ENCODE measurements at places on chromosomes 4 and X.

- peak; percentile 23 for DNase-seq
Measured at GRCh38 chrX:17242470-17242869, 132.5 kb upstream of the NHS start.

- no peak for DNase-seq
Measured at GRCh38 chr4:135485371-135485770, 1283.8 kb upstream of the PABPC4L start.

GRCh38 chr4:182823576-182823975 lies 93.6 kb downstream of the DCTD start:
- no peak for DNase-seq

- DNase-seq, result no peak
Measured at GRCh38 chr4:185112104-185112503, 31.0 kb upstream of the SLC25A4 start.

- no peak for DNase-seq
Measured at GRCh38 chr4:39050590-39050989, 11.4 kb upstream of the KLHL5 start.

GRCh38 chr4:42906891-42907759 lies 14.6 kb downstream of the GRXCR1 start:
- DNase-seq, result no peak

GRCh38 chrX:44747317-44747716 lies 96.5 kb upstream of the DUSP21 start:
- no peak for DNase-seq

GRCh38 chr4:121794505-121795188 lies 6.5 kb upstream of the EXOSC9 start:
- DNase-seq, result no peak

DNA sequence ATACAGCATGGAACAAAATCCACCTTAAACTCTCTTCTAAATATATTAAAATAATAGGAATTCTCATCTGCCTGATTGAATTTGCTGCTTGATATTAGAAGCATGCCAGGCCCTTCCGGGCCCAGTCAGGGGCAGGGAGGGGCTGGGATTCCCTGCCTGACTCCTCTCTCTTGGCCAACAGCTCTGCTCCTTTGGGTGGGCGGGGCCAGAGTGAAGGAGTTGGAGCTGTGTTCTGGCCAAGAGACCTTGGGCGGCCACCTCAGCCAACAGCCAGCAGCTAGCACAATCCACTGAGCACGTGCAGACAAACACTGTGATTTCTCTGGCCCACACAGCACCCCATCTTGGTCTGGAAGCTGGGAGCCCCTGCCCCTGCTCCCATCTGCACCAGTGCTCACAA lies 140.3 kb downstream of the PJA1 start:
- no peak for DNase-seq

GRCh38 chr4:7780751-7781348 lies 158.8 kb downstream of the AFAP1 start:
- no peak for DNase-seq

DNA sequence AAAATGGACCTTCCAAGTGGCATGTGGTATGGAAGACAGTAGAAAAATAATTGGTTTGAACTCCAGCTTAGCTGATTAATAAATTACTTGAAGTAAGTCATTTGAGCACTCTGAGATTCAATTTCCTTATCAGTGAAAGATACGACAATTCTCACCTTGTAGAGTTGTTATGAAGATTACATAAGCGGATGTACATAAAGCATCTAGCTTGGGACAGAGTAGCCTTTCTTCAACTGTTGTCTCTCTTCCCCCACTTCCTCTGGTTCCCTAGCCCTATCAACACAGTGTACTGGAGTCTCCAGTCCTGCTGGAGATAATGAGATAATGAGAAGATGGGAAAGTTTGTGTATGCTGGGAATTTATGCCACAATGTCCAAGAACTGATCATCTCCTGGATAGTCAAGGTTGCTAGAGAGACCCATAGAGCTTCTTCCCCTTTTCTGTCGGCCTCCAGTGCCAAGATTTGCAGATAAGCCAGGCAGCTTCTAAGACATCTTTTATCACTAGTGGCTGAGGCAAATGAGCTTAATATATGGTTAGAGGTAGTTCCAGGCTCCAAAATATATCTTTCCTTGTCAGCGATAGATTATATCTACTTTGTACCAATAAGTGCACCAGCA lies 33.9 kb downstream of the VSIG4 start:
- no peak for DNase-seq

GRCh38 chrX:103831342-103831802 lies 685 bp downstream of the RAB9B start:
- no peak for DNase-seq

GRCh38 chr4:152117933-152118507 lies 357.2 kb upstream of the GATB start:
- DNase-seq, result no peak

DNA sequence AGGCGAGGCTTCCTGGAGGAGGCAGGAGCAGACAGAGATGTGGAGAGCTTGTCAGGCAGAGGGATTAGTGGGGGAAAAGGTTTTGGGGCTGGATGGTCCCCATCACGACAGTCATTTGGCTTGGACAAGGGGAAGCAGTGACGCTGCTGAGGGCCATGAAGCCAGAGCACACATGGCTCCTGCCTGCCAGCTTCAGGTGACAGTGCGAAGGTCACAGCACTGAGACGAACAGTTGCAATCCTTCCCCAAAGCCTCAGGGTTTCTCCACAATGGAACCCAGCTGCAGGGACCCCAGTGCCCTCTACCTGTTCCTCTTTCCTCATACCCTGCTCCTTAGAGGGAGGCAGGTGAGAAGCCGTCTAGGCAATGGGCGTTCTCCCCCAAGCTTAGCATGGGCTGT lies 110.3 kb downstream of the DRD5 start:
- DNase-seq, result no peak

GRCh38 chr4:61332693-61333092 lies 132.6 kb downstream of the ADGRL3 start:
- DNase-seq, result no peak

DNA sequence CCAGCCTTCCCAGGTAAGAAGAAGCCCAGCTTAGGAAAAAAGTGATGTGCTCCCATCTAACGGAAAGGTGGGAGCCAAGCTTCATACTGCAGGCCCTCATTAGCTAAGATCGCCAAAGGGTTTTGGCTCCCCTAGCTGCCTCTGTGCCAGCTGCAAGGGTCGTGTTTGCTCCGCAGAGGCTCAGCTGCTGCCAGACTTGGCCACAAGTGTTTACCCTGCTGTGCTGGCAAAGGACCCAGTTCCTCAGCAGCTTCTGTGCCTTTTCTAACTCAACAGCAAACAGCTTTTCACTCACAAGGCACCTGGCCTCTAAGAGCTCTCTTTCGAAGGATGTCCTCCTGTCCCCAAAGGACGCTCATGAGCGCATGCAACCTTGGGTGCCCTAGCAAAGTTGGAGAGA lies 12.2 kb upstream of the VMA21 start:
- no peak for DNase-seq

- no peak for DNase-seq
Measured at GRCh38 chrX:37424000-37424429, 74.9 kb downstream of the PRRG1 start.

DNA sequence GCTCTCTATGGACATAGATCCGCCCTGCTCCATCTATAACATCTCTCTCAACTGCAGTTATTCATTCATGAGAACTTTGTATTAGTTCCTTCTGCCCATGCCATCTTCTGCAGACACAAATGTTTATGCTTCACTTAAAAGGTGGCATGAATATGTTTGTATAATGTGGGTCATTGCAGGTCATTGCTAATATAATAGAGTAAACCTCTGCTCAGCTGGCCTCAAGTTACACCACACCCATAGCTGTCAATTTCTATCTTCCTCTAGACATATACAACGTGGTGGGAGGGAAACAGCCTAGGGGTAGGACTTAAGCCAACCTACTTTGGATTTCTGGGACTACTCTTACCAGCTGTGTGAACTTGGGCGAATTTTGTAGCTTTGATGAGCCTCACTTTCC lies 129.8 kb downstream of the ATXN3L start:
- no peak for DNase-seq

GRCh38 chr4:140138428-140138827 lies 15.6 kb downstream of the MAML3 start:
- DNase-seq, result no peak

- no peak for DNase-seq
Measured at GRCh38 chr4:148998719-148999118, 556.5 kb upstream of the NR3C2 start.
